ENCODE measurements at places on chromosomes 1 and 21.
A peak's percentile ranks its signal among the peaks of the same experiment; 100 is the strongest.

DNA sequence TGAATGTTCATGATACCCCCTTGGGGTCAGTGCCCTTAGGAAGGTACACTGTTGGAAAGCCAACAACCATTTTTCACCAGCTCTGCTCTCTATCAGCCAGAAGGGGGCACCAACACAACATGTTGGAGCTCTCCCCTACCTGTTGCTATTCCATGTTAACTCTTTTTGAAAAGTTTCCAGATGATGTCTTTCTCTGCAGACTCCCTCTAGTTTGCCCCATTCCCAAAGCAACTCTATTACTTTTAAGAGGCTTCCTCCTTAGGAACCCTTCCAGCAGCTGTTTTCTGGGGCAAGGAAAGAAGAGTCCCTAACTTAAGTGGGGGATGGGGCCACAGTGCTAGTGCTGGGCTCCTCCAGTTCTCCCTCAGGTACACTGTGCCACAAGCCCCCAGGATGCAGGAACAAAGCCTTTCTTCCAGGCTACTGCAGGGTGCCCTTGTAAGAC is 22.9 kb upstream of the NDC1 start:
- DNase-seq = no peak

GRCh38 chr1:117846674-117847425 is 82.6 kb downstream of the GDAP2 start:
- no peak for DNase-seq

GRCh38 chr1:7172804-7173203 is 387.6 kb downstream of the CAMTA1 start:
- DNase-seq = no peak

DNA sequence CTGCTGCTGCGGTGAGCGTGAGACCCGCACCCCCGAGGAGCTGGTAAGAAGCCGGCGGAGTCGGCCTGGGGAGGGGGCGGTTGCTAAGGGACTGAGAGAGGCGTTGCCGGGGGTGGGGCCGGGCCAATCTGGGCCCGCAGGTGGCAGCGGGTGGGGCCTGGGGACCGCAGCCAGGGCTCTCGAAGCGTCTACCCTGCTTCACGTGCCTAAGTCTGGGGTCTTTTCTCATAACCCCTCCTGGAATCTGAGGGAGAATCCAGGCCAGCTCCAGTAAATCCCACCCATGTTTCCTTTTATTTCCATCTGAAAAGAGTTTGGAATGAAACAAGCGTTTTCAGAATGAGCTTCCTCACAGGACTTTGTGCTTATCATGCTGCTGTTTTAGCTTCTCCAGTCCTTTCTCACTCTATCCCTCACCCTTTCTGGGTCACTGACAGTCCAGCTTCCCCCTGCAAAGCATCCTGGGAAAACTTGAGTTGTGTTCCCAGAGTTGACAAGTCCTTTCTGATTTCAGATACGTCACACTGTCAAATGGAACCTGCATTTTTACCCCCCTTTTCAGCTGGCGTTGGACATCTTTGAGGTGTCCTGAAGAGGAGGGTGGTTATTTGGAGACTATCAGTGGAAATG is 431 bp downstream of the CLCN6 start:
- peak; percentile 73 for DNase-seq
